ENCODE measurements at places on chromosomes 16 and 17. TPM values are rescaled to one million over a fixed set of nuclear protein-coding genes. Genes with fewer than 3 reads are reported as not detected.
A peak's percentile ranks its signal among the peaks of the same experiment; 100 is the strongest.

Gene RBFOX1
- total RNA-seq = 0.78 TPM

- peaks cover 22% of the 10 kb centered on the region for H3K4me1 ChIP-seq
- no peaks in the 10 kb centered on the region for H3K27me3 ChIP-seq
- peaks cover 10% of the 10 kb centered on the region for H3K36me3 ChIP-seq
- H3K27ac ChIP-seq = peak overlapping the region; percentile 10
Observed at GRCh38 chr16:2692948-2693651, 10.8 kb downstream of the KCTD5 start.

Gene KRTAP2-1
- total RNA-seq = not detected

Gene EME1
- 0.78 TPM for total RNA-seq

DNA sequence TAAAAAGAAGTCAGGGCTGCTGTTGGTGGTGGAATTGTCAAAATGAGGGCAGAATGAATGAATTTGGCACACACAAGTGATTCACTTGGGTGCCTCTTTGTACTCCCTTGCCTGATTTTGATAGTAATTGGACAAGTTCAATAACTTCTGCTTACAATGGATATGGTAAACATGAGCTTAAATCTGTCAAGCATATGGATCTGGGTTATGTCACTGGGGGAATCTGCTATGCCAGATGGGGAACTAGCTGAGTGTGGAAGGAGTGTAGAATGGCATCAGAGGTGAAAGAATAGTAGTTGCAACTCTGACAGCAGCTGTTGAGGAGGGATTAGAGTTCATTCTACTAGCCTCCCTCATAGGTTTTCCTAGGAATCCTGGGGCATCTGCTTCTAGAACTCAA, 724.2 kb upstream of the CDH8 start:
- DNase-seq = no peak
- no peak overlapping the region for H3K4me3 ChIP-seq
- no peak overlapping the region for H3K27ac ChIP-seq
- no peaks in the 10 kb centered on the region for H3K27me3 ChIP-seq
- H3K36me3 ChIP-seq = no peaks in the 10 kb centered on the region
- no peaks in the 10 kb centered on the region for H3K4me1 ChIP-seq

Gene CDR2L
- 13.0 TPM for total RNA-seq

GRCh38 chr17:76307299-76307965, 644 bp downstream of the QRICH2 start:
- no peaks in the 10 kb centered on the region for H3K4me1 ChIP-seq
- H3K4me3 ChIP-seq = no peak overlapping the region
- no peak overlapping the region for H3K27ac ChIP-seq
- no peak for DNase-seq

GRCh38 chr17:68821860-68822696, 133.1 kb downstream of the ABCA8 start:
- H3K27me3 ChIP-seq = no peaks in the 10 kb centered on the region
- H3K4me3 ChIP-seq = no peak overlapping the region
- peaks cover 18% of the 10 kb centered on the region for H3K4me1 ChIP-seq
- peak overlapping the region; percentile 57 for H3K27ac ChIP-seq
- H3K36me3 ChIP-seq = no peaks in the 10 kb centered on the region

DNA sequence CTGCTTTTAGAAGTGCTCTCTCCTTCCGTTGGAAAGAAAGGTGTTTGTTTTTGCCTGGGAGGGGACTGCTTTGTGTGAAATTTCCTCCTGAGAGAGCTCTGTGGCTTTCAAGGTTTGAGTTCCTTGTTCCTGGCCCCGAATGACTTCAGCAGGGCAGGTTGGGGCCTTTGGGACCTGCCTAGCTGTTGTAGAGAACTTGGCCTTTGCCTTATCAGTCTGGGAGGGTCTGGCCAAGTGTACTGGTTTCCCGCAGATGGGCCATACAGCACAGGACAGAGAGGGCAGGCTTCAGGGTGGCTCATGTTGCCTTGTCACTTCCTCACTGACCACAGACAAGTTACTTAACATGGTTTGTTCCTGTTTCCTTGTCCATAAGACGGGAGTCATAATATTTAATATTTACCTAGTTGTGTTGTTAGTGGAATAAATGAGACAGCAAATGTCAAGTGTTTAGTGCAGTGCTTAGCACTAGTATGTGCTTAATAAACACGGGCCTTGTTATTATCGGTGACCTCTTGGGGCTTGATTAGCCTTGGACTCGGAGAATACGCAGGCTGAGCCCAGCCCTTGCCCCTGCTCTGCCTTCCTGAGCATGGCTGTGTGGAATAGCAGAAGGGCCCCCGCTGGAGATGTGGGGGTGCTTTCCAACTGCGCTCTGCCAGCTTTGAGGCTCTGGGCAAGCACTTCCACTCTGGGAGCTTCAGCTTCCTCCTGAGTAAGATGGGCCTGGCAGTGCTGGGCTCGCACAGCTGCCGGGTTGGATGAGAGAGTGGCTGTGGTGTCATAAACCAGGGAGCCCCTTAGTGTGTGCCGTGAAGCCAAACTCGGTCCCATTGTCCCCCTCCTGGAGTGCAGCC, 6.6 kb downstream of the PRSS8 start:
- no peaks in the 10 kb centered on the region for H3K4me1 ChIP-seq
- H3K27ac ChIP-seq = peak overlapping the region; percentile 93
- H3K36me3 ChIP-seq = no peaks in the 10 kb centered on the region
- no peaks in the 10 kb centered on the region for H3K27me3 ChIP-seq

GRCh38 chr17:48647103-48647962, 21.2 kb upstream of the HOXB9 start:
- H3K4me1 ChIP-seq = peaks cover 8% of the 10 kb centered on the region
- no peaks in the 10 kb centered on the region for H3K36me3 ChIP-seq
- H3K27ac ChIP-seq = no peak overlapping the region
- peaks cover 65% of the 10 kb centered on the region for H3K27me3 ChIP-seq

DNA sequence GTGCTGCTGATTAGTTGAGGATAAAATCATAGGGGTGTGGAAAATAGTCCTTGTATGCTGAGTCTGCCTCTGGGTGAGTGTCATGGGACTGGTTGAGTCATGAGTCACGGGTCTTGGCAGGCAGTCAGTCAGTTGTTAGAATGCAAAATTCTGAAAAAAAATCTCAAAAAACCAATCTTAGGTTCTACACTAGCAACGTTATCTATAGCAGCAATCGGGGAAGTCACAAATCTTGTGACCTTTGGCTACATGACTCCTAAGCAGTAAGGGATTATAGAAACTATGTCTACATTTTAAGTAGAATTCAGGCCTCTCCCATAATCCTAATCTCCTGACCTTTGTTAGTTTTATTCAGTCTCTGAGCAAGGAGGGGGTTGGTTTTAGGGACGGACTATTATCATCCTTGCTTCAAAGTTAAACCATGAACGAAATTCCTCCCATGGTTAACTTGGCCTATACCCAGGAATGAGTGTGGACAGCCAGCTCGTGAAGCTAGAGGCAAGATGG, 18.0 kb upstream of the PMFBP1 start:
- peak; percentile 71 for DNase-seq
- H3K4me3 ChIP-seq = no peak overlapping the region

GRCh38 chr16:75289189-75289588, 37.8 kb upstream of the BCAR1 start:
- H3K36me3 ChIP-seq = no peaks in the 10 kb centered on the region
- H3K27ac ChIP-seq = no peak overlapping the region
- no peaks in the 10 kb centered on the region for H3K27me3 ChIP-seq

DNA sequence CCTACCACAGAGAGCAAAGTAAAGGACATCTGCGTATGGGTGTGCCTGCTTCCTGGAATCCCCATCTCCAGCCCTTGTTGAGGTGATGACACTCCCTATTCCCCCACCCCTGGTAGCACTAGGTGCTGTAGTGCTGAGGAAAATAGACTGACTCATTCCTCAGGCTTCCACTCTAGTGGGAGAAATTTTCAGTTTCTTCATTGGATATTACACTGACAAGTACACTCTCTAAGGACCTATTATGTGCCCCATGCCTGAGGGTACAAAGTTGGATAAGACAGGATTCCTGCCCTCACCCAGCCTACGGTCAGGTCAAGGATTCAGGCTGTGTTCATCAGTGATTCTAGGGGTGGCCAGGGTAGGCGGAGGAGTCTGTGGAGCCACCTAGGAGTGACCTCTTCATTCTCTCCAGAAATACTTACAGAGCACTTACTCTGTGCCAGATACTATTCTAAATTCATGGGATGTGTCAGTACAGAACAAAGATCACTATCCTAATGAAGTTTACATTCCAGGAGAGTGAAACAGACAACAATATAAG, 4.5 kb upstream of the ZC3H7A start:
- no peaks in the 10 kb centered on the region for H3K27me3 ChIP-seq
- no peak overlapping the region for H3K27ac ChIP-seq
- H3K4me1 ChIP-seq = peaks cover 13% of the 10 kb centered on the region
- H3K36me3 ChIP-seq = no peaks in the 10 kb centered on the region

Gene LLGL2
- 40.5 TPM for total RNA-seq

GRCh38 chr16:72404299-72404698, 232.3 kb upstream of the PMFBP1 start:
- no peak for DNase-seq
- H3K36me3 ChIP-seq = no peaks in the 10 kb centered on the region
- no peak overlapping the region for H3K27ac ChIP-seq
- H3K27me3 ChIP-seq = no peaks in the 10 kb centered on the region
- H3K4me1 ChIP-seq = no peaks in the 10 kb centered on the region

Gene ACE
- 19.9 TPM for total RNA-seq

Gene KRT17
- not detected for total RNA-seq

DNA sequence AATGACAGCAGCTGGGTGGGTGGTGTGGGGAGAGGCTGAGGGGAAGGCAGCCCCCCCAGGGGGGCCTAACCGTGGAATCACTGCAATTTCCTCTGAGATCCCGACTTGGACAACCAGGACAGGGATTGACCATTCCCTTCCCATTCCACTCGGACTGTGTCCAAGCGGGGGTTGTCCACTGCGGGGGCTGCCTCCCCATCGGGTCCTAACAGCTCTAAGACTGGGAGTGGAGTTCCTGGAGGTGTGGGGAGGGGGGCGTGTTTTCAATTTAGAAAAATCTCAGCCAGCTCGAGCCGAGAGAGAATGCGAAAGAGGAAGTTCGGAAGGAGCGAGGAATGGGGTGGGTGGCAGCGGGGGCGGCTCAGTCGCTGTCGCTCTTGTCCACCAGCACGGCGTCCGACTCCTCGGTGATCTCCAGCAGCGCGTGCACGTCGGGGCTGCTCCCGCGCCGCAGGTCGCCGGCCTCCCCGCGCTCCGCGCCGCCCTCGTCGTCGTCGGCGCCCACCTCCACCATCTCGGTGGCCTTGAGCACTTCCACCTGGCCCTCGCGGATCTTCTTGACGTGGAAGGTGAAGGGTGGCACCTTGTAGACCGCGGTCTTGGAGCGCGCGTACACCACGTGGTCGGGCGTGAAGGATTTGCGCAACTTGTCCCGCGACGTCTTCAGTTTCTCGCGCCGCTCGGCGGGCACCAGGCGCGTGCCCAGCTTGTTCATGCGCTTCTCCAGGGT, 16.2 kb upstream of the STAT3 start:
- peaks cover 27% of the 10 kb centered on the region for H3K4me1 ChIP-seq
- H3K36me3 ChIP-seq = peaks cover 22% of the 10 kb centered on the region
- no peak overlapping the region for H3K27ac ChIP-seq
- H3K4me3 ChIP-seq = no peak overlapping the region
- no peak for DNase-seq

Gene NRN1L
- total RNA-seq = 0.81 TPM

DNA sequence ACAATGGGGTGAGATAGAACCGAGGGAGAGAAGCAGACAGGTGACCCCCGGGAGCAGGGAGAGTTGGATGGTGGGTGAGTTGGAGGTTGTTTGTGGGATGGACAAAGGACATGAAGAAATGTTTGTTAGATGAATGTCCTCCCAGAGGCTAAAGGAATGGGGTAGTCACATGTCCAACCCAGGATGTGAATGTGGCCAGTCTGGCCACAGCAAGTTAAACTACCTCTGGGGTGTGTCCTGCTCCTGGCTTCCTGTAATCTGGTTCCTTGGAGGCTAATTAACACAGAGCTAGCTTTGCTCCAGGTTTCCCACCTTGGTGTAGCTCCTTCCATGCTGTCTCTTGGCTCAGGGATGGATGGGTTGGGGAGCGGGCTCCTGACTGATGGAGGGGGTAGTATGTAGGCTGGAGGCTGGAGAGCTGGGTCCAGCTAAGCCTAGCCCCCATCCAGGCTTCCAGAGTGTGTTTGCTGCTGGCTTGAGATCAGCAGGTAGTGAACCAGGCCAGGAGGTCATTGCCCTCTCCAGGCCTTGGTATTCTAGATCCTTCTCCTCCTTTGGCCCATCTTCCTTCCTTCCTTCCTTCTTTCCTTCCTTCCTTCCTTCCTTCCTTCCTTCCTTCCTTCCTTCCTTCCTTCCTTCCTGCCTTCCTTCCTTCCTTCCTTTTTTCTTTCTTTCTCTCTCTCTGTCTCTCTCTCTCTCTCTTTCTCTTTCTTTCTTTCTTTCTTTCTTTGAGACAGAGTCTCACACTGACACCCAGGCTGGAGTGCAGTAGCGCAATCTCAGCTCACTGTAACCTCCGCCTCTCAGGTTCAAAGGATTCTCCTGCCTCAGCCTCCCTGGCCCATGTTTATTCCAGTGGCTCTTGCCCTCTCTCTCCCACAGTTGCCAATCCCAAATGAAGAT, 28.0 kb upstream of the UBE2G1 start:
- no peaks in the 10 kb centered on the region for H3K4me1 ChIP-seq
- H3K27ac ChIP-seq = no peak overlapping the region
- H3K36me3 ChIP-seq = no peaks in the 10 kb centered on the region

DNA sequence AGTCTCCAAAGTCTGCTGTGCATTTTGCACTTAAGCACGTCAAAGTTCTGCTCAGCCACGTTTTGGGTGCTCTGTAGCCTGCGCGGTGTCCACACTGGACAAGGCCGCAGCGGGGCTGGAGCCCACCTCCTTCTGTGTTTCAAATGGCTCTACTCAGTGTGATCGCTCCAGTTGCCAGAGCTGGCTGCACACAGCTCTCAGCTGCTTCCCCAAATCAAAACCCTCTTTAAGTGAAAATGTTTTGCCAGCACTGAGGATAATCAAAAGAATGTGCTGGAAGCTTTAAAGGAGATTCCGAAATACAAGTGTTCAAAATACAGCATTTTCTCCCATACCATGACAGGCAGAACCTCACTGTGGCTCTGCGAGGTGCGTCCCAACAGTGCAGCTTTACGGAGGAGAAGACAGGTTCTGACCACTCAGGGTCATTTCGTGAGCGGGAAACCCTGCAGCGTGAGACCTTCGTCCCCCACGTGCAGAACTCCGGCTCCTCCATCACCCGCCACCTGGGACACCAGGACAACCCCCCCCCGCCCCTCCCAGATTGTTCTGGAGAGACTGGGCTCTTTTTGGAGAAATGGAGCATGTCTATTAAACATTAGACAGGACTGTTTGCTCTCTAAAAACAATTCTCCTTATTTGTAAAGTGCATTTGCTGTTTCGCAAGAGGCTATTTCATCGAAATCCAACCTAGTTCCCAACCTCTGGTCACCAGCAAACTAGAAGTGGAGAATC, 16.6 kb downstream of the TBC1D16 start:
- no peak overlapping the region for H3K4me3 ChIP-seq
- H3K4me1 ChIP-seq = no peaks in the 10 kb centered on the region
- H3K27me3 ChIP-seq = no peaks in the 10 kb centered on the region
- no peak for DNase-seq

GRCh38 chr17:37774504-37774903, 29.6 kb upstream of the HNF1B start:
- no peak overlapping the region for H3K27ac ChIP-seq
- H3K36me3 ChIP-seq = no peaks in the 10 kb centered on the region
- no peaks in the 10 kb centered on the region for H3K4me1 ChIP-seq

- no peaks in the 10 kb centered on the region for H3K36me3 ChIP-seq
- no peak overlapping the region for H3K27ac ChIP-seq
- no peaks in the 10 kb centered on the region for H3K27me3 ChIP-seq
Observed at GRCh38 chr16:62014319-62014923, 21.8 kb downstream of the CDH8 start.

GRCh38 chr17:60137731-60138130, 12.0 kb upstream of the CA4 start:
- H3K36me3 ChIP-seq = no peaks in the 10 kb centered on the region
- H3K27me3 ChIP-seq = peaks cover 33% of the 10 kb centered on the region
- H3K4me3 ChIP-seq = no peak overlapping the region
- H3K27ac ChIP-seq = no peak overlapping the region
- peaks cover 36% of the 10 kb centered on the region for H3K4me1 ChIP-seq

- no peak overlapping the region for H3K4me3 ChIP-seq
- H3K36me3 ChIP-seq = no peaks in the 10 kb centered on the region
- H3K27me3 ChIP-seq = no peaks in the 10 kb centered on the region
- H3K27ac ChIP-seq = no peak overlapping the region
Observed at GRCh38 chr16:21169249-21169981, 10.9 kb downstream of the LDAF1 start.
